ENCODE measurements at places on chromosomes 4 and X.

DNA sequence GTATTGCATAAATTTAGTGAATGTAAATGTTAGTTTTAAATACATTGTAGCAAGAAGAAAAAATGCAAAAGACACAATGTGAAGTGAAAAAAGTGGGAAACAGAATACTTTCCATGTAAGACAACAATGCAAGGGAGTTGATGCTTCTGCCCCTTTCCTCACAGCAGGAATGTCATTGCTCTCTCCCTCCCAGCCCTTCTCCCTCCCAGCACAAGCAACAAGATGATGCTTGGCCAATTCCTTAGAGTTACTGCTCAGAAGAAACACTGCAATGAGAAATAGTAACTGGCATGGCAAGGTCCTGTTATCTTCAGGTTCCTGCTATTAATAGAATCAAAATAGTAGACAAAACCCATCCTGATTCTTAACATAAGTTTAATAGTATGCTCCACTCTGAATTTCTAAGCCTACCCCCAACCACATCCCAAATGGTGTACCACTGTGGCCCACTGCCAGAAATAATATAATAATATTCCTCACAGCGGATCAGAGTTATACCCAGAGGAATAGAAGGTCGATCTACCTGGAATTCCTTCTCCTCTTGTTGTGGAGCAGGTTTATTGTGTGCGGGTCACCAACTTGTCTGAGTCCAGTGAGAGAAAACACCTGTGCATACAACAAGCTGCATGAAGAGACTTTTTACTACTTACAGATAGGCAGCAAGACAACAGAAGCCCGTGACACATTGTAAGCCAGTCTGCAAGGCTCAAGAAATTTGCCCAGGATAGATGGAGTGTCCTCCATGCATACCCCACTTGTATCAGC lies 69.8 kb upstream of the SLC7A11 start:
- no peak for DNase-seq

- DNase-seq = no peak
Measured at GRCh38 chr4:48766131-48766792, 13.8 kb downstream of the FRYL start.

- DNase-seq = peak; percentile 7
Measured at GRCh38 chrX:96182366-96182765, 502.3 kb upstream of the DIAPH2 start.

GRCh38 chr4:74181219-74181618 lies 23.3 kb downstream of the MTHFD2L start:
- no peak for DNase-seq

DNA sequence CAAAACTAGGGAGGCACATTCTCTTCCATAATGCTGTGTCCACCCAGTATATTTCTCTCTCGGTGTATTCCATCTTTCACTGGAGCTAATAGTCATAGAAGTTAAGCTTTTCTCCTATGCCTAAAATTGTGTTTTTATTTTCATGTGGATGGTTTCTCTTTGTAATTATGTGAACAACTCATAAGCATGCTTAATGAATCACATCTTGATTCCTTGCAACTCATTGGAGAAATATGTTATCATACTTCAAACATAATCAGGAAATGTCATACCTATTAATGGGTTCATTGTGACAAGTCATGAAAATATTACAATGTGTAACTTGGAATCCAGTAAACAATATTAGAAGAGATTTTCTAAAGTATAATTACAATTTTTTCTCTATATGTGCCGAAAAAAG lies 186.3 kb downstream of the SLC7A11 start:
- DNase-seq = no peak

DNA sequence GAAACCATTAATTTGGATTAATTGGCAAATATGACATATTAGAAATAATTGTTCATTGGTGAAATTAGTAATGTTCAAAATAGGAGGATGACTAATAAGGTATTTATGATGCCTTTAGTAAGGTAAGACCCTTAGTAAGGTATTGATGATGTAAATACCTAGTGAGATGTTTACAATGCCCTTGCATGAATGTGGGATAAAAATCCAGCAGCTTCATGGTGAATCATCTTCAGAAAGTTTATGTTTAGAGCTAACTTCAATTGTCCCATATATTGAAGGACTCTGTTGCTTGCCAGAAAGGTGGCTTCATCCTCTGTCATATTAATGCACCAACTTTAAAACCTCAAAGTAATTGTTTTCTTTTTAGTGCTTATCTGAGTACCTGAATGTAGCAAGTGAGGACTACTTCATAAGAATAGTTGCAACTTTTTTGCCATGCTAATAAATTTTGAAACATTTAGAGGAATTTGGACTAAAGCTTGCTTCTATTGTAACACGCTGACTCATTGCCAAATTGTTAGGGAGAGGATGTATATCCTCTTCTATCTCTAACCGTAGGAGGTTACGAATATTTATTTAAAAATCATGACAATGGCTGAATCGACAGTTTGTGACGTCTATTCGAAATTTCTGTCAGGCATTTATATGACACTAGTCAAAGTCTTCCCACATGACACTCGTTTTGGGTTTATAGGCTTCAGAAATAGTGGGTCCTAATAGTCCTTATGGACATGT lies 174.1 kb upstream of the HS3ST1 start:
- DNase-seq = no peak

DNA sequence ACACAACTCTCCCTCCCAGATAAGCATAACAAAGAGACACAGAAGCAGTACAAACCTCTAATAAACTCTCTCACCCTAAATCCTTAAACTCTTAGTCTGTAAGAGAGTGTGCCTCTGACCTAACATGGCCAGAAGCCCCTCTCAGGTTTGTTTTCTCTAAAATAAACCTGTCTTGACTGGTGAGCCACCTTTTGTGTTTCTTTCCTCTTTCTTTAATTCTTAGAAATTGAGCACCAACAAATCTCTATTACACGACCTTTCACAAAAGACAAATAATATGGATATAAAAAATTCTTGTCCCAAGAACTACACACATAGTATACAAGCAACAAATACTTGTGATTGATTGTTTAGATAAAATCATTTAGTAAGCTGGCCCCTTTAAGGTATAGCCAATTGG lies 573.7 kb downstream of the EPHA5 start:
- DNase-seq = no peak

GRCh38 chrX:120791013-120791643 lies 84.5 kb downstream of the CT47B1 start:
- no peak for DNase-seq

- no peak for DNase-seq
Measured at GRCh38 chr4:152999346-153000075, 63.4 kb downstream of the FHDC1 start.

- no peak for DNase-seq
Measured at GRCh38 chrX:46333550-46333949, 211.7 kb downstream of the ZNF674 start.

DNA sequence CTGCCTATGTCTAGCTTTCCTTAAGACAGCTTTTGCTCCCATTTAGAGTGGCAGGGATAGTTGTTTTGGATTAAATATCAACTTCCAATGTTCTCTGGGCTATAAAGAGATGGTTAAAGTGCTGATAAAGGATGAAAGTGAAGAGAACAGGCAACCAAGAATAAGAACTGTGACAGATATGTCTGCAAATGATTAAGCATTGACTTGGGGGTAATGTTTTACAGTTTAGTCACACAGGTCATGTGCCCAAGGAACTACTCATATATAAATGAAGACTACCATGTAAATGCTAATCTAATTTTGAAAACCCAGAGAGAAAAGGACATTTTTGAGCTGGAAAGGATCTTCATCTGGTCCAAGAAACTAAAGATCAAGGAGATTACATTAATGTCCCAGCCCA lies 42.1 kb downstream of the RBMX2 start:
- no peak for DNase-seq

DNA sequence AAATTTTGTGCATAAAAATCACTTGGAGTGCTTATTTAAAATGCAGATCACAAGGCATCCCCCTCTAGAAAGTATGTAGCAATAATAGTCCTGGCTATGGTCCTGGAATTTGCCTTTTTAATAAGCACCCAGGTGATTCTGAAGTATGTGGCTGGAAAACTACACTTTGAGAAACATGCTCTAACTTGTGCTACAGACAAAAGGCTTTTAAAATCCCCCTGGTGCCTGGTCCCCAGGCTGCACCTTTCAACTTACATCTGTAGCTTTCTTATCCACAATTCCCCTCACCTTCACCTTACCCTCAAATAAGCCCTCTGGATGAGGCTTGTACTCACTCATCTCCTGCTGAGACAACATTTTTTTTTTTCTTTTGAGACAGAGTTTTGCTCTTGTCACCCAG lies 21.1 kb downstream of the ART3 start:
- no peak for DNase-seq

GRCh38 chrX:9110808-9111207 lies 76.9 kb upstream of the FAM9B start:
- DNase-seq = no peak

DNA sequence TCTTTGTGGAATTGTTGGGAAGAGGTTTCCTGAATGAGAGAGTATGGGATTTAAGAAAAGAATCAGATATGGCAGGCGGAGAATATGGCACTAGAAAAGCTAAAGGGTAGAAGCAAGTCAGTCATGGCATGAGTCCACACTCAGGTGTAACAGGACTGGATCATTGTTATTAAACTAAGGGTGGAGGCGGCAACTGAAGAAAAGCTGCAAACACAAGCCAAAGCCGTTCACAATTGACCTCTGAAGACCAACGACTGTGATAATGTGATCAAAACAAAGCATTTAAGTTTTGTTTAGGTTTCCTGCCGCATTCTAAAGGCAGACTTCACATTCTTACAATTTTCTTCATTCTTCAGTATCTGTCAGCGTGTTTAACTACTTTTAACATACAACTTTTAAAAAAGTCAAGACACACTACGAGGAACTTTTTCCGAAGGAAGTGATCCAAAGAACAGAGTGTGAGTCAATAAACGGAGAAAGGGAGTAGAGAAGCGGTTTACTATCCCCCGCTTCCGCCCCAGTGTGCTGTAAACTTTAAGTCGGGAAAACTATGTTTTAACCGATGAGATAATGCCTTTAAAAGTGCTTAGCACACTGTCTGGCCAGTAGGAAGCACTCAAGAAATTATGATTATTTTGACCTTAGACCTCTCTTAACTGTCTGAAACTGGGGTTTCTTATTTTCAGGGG lies 909 bp upstream of the SLAIN2 start:
- DNase-seq = peak; percentile 6

DNA sequence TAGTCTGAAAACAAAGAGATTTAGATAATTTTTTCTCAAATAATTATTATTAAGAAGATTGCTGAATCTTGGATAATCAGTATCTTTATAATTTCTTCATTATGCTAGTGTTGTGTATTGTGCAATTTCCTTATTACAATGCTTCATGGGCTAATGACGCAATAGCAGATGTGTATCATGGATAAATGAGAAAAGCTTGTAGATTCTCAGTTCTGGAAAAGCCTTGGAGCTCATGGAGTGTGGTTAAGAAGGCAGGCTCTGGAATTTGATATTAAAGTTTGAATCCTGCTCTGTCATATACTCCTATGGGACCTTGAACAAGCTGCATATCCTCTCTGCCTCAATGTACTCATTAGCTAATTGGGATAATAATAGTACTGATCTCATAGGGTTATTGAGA lies 18.9 kb upstream of the CXCL8 start:
- no peak for DNase-seq

GRCh38 chr4:1683736-1684505 lies at the start of gene FAM53A:
Gene FAM53A, minus strand, starts transcription at chr4:1684313. Its CDS starts 15,572 bp downstream, at chr4:1668741.
- DNase-seq = peak; percentile 91

DNA sequence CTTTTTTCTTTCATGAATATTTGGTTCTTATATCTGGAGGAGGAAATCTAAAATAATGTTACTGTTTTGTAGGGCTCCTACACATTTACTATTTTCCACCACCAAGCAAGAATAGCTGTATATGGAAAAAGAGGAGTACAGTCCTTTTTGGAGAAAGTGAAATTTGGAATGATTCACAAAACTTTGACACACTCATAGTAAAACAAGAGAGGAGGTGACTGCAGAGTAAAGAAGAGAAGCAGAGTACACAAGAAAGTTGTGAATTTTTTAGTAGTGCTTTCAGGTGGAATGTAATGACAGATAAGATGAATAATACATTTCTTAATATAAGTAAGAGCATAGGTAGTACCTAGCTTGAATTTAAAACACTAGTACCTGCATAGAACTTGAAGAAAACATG lies 41.3 kb upstream of the UGT2B4 start:
- DNase-seq = no peak

DNA sequence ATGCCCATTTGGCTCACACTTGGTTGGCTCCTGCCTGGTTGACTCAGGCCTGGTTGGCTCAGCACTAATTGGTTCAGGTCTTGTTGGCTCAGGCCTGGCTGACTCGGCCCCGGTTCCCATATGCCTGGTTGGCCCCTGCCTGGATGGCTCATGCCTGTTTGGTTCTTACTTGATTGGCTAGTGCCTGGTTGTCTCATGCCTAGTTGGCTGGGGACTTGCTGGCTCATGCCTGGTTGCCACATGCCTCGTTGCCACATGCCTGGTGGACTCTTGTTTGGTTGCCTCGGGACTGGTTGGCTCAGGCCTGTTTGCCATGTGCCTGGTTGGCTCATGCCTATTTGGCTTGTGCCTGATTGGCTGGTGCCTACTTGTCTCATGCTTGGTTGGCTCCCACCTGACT lies 103.7 kb downstream of the APOOL start:
- DNase-seq = no peak

DNA sequence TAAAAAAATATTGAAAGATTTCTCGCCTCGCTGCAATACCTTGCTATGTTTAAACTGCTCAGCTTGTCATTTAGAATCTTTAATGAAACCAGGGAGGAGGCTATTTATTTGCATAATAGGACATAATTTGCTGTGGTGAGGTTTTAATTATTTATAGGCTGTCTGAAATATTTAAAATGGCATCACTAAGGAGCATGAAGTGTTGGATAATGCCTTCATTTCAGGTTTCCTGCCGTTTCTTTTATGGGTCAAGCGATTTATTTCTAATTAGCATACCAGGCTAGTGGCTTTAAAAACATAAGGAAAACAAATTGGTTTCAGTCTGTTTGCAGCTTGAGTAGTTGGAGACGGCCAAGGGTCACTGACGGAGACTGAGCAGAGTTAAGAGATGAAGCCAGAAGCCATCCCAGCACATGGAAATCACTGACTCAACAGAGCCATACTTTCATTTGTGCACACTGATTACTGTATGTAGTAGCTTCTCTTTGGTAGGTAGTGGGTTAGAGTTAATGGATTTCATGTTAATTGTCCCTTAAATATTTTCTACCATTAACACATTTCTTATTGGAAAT lies 1962.4 kb upstream of the TENM3 start:
- DNase-seq = no peak

DNA sequence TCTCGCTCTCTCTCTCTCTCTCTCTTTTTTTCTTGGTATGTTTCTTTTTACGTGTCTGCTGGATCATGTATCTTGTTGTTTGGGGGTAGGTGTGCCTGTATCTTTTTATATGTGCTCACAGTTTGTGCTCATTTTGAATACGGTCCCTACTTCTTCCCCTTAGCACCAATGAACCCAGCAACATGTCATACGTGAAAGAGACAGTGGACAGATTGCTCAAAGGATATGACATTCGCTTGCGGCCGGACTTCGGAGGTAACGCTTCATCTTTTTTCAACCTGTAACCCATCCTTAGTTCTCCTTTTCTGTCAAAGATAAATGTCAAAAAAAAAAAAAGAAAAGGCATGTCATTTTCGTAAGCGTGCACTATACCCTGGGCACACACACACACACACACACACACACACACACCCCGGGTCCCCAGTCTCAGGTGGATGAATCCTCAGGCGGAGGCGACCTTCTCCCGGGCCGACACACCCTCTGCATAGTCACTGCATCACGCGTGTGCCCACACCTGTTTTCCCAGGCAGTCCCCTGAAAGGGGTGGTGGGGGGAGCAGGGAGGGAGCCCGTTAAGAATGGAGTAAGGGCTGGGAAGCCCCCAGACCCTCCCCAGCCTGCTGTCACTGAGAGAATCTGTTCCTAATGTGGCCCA lies 511 bp downstream of the GABRB1 start:
- DNase-seq = no peak
